ENCODE measurements at places on chromosomes 6 and 20.

- DNase-seq, result no peak
These were observed at the start of gene ZNF831 for GRCh38 chr20:59163631-59164530. Gene ZNF831, plus strand, starts transcription at chr20:59163821. Its CDS starts 27,199 bp downstream, at chr20:59191020.

DNA sequence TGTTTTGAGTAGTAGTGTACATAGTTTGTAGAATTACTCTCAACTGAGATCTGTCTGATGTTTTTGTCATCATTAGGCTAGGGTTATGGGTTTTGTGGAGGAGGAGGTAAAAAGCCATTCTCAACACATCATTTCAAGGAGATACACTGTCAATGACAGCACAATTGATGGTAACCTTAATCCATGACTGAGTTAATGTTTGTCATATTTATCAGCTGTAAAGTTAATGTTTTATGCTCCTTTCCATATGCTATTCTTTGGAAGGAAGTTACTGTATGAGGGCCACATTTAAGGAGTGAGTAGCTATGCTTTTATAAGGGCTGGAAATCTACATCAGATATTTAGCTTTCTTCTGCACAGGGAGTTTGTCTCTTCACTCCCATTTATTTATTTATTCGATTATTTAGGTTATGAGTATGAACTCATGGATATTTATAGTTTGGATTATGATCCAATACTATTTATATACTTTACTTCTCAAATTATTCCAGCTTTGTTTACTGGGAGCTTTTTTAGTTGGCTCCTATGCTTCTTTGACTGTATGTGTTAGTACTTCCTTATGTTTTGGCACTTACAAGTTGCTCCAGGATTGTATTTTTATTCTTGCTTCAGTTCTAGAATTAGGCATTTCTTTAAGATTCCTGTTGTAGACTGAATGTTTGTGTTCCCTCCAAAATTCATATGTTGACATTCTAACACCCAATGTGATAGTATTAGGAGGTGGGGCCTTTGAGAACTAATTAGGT, 156.6 kb upstream of the HCRTR2 start:
- DNase-seq, result no peak

- DNase-seq, result no peak
These were observed 37.8 kb downstream of the ZHX3 start for GRCh38 chr20:41279546-41280225.

DNA sequence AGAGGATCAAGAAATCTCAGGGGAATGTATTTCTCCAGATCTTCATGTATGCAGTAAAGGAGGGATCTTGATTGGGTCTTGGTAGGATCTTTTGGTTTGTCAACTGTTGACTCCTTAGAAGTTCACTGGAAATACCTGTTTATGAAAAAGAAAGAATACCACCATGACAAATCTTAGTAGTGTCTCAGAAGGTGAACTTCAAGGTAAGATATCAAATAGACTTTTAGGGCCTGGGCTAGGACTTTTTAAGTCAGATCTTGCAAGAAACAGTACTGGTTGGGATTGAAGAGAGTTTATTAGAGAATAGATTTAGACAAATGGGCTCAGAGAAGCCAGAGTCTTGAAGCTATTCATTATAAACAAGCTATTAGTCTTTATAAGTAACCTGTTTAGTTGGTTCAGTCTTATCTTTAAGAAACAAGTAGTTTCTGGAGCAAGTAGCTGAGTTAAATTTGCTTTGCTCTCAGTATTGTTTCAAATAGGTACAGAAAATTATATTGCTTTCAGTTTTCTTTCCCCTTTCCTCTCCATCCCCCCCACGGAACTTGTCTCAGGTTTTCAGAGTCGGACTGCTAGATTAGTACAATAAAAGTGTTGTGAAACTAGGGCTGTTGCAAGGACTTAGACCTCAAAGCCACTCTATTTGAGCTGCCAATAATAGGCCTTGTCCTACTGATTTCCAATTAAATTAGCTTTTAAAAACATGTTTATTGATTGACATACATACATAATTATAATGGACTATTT, 529.1 kb upstream of the CITED2 start:
- DNase-seq, result no peak

GRCh38 chr6:84882768-84883766, 118.7 kb upstream of the TBX18 start:
- DNase-seq, result no peak

All from NCI-H1417 (cell line).